ENCODE measurements at places on chromosomes 7 and 10.

GRCh38 chr10:58942724-58943123, 233.7 kb upstream of the PHYHIPL start:
- no peak for DNase-seq

- DNase-seq, result no peak
Observed at GRCh38 chr10:77598606-77599005, 39.0 kb downstream of the KCNMA1 start.

DNA sequence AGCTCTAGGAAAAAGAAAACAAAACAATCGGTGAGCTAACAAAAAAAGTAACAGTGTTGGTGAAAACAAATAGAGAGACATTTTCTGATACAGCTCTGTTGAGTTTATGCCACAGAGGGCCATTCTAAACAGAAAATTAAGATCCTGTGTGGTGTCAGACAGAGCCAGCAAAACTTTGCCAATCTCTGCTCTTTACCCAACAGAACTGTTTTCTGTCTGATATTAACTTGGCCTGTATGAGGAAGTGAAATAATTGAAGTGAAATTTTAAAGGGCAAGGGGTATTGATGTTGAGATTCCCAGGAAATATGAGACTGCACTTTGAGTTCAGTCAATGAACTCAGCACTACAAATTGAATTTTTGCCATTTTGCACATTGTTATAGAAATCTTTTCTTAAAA, 101.0 kb downstream of the AOAH start:
- no peak for DNase-seq

DNA sequence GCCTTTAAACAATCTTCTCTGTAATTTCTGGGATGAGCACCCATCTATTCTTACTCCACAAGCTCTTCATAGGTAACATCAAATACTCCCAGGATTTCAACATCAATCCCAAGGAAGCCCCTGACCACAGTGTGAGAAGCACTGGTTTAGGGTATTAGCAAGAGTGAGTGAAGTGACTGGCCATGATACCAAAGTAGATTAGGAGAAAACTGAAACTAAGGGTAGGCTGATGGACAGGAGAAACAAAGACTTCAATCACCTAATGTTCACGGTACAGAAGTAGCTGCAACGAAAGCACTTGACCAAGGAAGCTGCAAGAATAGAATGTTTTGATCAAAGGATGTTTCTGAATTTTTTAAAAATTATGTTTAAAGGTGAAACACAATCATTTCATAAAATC, 49.8 kb downstream of the LMBR1 start:
- no peak for DNase-seq

- DNase-seq, result no peak
Observed at GRCh38 chr10:113047963-113048781, 98.1 kb downstream of the TCF7L2 start.

DNA sequence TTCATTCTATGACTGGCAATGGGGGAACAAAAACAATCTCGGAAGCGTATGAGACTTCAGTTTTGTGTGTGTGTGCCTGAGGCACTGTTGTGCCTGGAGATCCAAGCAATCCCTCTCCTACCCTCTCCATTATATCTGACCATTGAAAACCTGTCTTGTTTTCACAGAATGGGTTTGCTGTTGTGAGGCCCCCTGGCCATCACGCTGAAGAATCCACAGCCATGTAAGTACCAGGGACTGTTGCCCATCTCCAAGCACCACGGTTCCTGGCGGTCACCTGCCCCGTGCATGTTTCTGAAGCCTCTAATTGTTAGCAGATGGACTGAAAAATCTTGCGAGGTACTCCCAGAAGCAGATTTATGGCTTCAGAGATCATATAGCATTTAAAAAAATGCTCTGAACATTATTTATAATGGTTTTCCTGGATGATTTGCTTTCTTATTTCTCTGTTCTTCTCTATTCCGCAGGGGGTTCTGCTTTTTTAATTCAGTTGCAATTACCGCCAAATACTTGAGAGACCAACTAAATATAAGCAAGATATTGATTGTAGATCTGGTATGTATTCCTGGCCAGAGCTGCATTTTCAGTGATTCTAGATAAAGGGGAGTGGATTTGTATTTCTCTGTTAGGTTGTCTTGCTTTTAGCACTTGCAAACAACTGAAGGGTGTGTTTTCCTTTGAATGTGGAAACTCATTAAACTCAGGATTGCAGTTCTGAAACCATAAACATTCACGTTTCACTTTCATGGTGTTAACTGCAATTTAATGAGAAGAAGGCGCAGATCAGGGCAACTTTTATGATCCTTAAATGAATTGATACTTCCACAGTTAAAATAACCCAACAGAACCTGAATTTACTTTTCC, 288.2 kb downstream of the TWIST1 start:
- DNase-seq, result no peak

- DNase-seq, result no peak
Observed at GRCh38 chr7:25664593-25664992, 436.3 kb upstream of the NPVF start.

GRCh38 chr7:138649506-138649905, 51.7 kb downstream of the SVOPL start:
- DNase-seq, result no peak

- DNase-seq, result no peak
Observed at GRCh38 chr7:116978006-116978405, 24.7 kb downstream of the ST7 start.

DNA sequence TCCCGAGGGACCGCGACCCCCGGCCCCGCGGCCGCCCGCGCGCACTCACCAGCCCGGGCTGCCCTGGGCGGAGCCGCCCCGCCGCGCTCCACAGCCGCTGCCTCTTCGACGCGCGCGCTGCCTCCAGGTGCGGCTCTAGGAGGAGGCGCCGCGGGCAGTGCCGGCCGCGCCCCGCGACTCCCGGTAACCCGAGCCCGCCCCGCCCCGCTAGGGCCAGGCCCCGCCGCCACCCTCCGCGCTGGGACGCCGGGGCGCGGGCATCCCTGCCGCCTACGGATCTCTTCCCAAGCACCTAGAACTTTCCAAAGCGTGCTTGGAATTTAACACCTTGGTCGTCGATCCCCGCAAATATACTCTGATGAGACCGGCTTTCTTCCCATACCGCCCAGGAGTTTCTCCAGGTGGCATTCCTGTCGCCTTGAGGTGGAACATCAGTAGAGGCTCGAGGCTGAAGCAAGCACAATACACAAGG, at the start of gene SLC26A5:
TSS of gene SLC26A5 (minus strand) at position 159 of the 472 bp plus-strand sequence. CDS start 24,693 bp downstream, outside the sequence.
- DNase-seq, result no peak

DNA sequence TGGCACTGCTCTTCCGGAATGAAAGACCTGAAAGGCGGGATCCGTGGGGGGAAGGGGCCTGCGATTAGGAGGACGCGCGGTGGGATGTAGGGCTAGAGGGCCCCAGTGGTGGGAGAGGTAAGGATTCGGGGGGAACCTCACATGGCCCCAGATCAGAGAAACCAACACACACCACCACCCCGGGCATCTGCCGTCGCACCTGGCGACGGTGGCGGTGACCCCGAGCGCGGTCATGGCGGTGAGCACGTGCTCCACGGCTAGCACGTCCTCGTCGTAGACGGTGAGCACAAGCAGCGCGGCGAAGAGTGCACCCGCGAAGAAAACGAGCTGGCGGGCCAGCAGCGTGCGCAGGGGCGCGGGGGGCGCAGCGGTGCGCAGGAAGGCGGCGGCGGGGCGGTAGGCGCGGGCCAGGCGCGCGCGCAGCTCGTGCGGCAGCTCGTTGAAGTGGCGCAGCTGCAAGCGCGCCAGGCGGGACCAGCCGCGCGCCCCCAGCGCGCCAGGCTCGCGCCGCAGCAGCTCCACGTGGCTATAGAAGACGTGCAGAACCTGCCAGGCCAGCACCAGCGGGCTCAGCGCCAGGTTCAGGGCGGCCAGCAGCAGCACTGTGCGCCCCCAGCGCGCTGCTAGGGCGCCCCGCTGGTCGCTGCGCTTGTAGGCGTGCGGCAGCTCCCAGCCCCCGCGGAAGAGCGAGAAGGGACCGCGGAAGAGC, 5.7 kb downstream of the ATG9B start:
- no peak for DNase-seq

- DNase-seq, result no peak
Observed at GRCh38 chr10:97466755-97467154, 20.8 kb downstream of the ZDHHC16 start.

GRCh38 chr7:604884-605531, 85.4 kb upstream of the PDGFA start:
- DNase-seq, result no peak

GRCh38 chr10:114375047-114375446, 29.3 kb downstream of the AFAP1L2 start:
- DNase-seq, result no peak

- DNase-seq, result no peak
Observed at GRCh38 chr10:132700156-132701098, 85.5 kb downstream of the NKX6-2 start.

- no peak for DNase-seq
Observed at GRCh38 chr10:21493784-21494183, 31.7 kb downstream of the SKIDA1 start.

- DNase-seq, result no peak
Observed at GRCh38 chr7:101632641-101633040, 3.5 kb upstream of the MYL10 start.

- DNase-seq, result no peak
Observed at GRCh38 chr7:5636446-5636835, 145.0 kb downstream of the RNF216 start.

DNA sequence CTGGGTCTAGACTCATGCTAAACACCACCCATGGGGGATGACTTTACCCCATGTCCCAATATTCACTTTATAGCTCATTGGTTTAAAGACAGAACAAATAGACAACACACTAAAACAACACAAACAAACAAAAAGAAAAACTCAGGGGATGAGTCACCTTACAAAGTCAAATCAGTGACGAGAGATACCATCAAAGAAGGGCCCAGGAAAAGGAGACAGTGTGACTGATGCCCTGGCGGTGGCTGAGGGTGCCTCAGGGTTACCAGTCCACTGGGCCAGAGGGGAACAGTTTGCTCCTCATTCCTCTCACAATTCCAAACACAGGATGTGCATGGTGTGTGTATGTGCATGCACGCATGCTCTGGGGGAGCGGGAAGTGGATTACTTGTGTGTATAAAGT, 171.3 kb upstream of the PRKCQ start:
- DNase-seq, result no peak

DNA sequence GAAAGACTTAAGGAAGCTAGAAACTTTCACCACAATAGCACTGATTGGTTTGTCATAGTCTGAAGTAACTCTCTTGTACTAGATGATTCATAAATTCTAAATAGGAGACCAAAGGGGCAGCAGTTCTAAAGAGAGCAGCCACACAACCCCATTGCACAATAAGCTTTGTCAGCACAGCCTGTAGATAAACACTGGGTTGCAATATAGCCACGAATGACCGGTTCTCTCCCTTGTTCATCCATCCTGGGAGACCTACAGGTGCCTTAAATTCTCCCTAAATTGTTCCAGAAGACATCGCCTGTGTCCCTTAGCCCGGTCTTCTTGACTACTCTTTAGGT, 167.0 kb downstream of the SNX13 start:
- DNase-seq, result no peak

GRCh38 chr10:67519434-67519833, 176.6 kb downstream of the CTNNA3 start:
- no peak for DNase-seq

GRCh38 chr10:88582411-88582805, 710 bp downstream of the RNLS start:
- DNase-seq, result no peak

- DNase-seq, result no peak
Observed at GRCh38 chr7:4468320-4469102, 213.6 kb upstream of the FOXK1 start.

GRCh38 chr10:34364253-34365037, 450.7 kb downstream of the PARD3 start:
- DNase-seq, result no peak

DNA sequence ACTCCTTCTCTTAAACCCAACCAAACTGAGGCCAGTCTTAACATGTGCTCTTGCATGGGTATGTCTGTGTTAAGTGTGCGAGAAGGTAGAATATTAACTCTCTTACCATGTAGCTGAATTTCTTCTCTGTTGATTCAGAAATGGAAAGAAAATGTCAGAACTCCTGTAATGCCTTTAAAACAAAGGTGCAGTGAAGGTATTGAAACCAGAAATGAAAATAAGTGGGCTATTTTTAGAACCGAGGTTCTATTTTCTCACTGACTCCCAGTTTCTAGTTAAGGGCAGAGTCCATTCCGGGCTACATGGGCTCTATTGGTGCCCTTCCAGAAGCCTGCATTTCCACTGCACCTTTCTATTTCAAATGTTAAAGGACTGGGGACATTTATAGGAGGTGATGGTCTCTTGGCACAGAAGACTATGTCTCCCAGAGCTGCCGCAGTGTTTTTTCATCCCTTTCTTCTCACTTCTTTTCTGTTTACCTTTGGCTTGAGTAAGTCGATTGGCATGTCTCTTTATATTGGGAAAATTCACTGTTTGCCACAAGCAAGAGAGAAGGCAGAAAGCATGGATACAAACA, 174.9 kb downstream of the LRMDA start:
- DNase-seq, result no peak

GRCh38 chr10:89644691-89644966, 413 bp downstream of the PANK1 start:
- DNase-seq, result no peak

- DNase-seq, result no peak
Observed at GRCh38 chr7:101428093-101428866, 65.6 kb downstream of the COL26A1 start.

DNA sequence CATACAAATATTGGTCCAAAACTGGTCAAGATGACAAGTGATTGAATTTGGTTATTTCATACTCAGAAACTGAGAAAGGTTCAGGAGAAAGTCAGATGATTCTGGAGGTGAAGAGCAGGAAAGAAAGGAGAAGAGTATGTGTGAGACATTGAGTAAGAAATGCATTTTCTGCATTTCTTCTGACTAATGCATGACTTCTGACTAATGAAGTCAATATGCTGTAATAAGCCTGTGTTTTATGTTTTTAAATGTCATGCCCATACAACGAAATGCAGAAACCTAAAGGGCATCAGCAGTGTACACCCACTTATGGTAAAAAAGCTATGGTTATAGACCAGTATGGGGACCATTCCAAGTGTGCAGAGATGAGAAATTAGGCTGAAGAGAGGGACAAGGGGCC, 1227.8 kb upstream of the SORCS1 start:
- DNase-seq, result no peak
